Adrenal gland (tissue), 19 donors: ENCODE measurements at places on chromosomes 7 and 10.
A peak's percentile ranks its signal among the peaks of the same experiment; 100 is the strongest.

- DNase-seq: no peak
Measured at GRCh38 chr7:42161719-42162118, 75.3 kb downstream of the GLI3 start.

GRCh38 chr7:35571611-35572240 lies 123.2 kb downstream of the HERPUD2 start:
- no peak for DNase-seq

- DNase-seq: no peak
Measured at GRCh38 chr10:132265890-132266496, 41.8 kb downstream of the STK32C start.

DNA sequence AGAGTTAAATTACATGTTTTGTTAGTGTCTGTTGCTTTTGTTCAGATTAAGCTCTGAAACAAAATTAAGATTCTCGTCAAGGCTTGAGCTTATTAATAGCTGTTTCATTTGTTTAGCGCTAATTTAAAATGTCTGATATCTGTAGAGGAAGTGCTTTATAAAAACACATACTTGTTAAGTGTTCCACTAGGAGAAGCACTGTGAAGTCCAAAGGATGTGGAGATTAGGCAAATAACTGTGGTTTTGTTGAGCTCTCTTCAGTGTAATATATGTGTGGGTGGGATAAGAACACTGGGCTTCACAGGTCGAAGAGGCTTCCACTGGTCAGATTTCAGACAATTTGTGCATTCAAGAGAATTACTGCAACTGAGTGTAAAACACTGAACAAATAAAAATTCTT lies 242.0 kb downstream of the AUTS2 start:
- no peak for DNase-seq

DNA sequence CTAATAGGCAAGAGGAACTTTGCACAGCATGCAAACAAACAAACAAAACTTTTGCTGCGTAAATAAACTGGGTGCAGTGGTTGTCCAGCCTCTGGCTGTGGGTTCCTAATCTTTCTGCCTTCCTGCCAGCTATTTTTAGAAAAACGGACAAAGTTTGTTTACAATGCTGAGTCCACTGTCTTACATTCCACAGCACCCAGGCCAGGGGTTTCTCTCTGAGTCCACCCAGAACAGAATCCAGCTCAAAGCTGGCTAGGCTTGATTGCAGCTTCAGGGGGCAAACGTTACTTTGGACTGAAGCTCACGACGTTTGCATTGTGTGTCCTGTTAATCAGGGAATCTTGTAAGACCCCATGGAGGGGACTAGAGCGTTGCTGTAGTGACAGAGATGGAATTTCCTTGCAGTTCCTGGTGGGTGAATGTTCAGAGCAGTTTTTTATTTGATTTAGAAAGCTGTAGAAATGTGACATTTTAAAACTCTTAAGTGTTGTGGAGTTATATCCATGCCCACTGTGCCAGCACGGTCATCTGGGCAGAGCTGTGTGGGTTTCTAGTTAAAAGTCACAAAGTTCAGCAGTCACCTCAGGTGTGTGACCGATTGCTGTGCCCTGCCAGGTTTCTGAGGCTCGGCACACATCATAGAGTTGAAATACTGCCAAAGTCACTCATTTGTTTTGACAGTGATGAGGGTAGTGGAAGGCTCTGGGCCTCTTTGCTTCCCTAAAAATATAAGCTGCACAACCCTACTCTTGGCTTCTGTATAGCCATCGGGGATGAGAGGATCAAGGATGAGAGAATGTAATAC lies 247.0 kb downstream of the STK31 start:
- DNase-seq: no peak

GRCh38 chr7:130703851-130704250 lies 17.5 kb upstream of the TSGA13 start:
- no peak for DNase-seq

GRCh38 chr10:3167611-3168330 lies 4.8 kb downstream of the PITRM1 start:
- DNase-seq: no peak

DNA sequence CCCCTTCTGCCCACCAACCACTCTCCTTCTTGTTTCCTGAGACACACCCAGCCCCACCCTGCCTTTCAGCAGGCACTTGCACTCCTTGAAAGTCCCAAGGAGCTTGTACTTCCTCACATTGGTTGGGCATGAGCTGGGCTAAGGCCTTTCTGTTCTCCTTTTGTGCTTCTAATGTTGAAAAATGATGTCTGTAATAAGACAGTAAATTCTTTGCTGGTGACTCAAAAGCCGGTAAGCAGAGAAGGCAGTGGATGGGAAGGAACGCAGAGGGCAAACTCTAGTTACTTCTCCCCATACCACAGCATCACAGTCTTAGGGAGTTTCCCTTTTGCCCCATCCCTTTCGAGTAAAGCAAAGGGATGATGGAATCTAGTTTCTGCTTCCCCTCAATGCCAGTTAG lies 185.6 kb downstream of the PLXNA4 start:
- DNase-seq: no peak

DNA sequence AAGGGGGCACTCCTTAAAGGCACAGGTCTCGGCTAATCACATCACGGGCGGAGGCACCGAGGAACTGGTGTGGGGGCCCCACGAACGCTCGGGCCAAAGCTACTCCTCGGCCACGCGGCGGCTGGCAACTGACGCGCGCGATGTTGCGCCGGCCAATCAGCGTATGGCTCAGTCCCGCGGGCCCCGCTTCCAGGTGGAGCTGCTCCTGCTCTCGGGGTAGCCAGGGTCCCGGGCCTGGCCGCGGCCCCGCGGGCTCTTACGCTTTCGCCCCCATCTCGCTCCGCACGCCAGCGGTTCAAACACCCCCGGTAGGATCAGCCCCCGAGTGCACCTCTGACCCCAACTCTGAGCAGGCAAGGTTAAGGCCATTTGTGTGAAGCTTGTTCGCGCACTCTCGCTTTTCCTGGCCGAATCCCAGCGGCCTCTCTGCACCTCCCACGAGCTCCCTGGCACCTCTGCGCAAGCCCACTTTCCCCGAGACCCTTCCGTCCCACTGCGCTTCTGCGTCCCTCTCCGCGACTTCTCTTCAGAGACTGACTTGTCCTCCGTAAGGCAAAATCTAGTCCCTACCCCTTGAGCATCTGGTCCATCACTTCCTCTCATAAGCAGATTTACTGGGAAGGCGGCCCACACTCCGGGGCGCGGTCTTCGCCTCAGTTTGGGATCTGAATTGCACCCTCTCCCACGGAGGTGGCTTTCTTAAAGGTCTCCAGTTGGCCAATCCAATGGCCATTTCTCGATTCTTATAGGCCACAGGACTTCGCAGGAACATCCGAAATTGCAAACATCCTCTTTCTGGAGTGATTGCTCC lies 200.9 kb upstream of the TBX20 start:
- DNase-seq: no peak

GRCh38 chr7:80826520-80827238 lies 92.2 kb downstream of the SEMA3C start:
- no peak for DNase-seq

DNA sequence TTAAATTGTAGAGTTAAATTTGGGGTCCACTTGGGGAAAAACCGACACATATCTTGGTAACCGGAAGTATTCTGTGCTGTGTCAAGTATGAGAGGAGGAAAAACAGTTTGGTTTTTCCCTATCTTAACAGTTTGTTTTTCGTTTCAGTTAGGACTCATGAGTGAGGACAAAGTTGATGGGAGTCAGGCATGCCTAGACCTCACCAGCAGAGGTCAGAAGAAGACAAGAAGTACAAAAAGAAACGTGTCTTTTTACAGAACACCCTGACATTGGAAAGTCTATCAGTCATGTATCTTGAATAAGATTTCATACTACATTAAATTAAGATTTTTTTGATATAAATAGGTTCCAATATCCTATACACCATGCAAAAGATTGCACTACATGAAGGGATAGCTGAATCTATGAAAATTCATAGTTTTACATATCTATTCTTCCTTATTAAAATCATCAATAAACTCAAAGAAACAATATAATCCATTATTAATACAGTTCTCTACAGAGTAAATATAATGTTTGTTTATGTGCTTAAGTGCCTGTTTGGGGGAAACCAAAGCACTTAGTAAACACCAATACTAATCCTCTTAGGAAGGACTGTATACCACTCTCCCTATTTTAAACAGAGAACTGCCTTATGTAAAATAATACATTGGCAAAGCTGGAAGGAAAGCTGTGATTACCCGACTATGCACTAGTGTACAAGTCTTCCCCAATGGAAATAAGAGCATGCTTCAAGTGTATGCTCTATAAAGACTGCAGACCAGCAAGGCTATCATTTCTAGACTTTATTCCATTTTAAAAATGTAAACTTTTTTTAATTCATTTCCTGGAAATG lies 95.6 kb downstream of the USP6NL start:
- peak; percentile 49 for DNase-seq

DNA sequence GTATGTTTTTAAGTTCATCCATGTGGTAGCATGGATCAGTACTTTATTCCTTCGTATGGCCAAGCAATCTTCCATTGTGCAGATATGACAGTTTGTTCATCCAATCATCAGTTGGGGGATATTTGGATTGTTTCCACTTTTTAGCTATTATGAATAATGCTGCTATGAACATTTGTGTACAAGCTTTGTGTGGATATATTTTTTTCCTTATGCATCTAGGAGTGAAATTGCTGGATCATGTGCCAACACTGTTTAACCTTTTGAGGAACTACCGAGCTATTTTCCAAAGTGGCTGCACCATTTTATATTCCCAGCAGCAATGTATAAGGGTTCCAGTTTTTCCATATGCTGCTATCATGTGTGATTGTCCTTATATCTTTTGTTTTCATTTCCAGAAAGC lies 140.1 kb downstream of the HIBADH start:
- DNase-seq: no peak
